Fibroblast of villous mesenchyme (primary cell): ENCODE measurements at places on chromosomes 11 and 22. TPM values are rescaled to one million over a fixed set of nuclear protein-coding genes. Genes with fewer than 3 reads are reported as not detected.

TENM4 gene
- 10.4 and 21.3 TPM in 2 replicates for total RNA-seq

SSRP1 gene
- total RNA-seq: 61.7 and 67.3 TPM in 2 replicates

TEAD1 gene
- 209 and 244 TPM in 2 replicates for total RNA-seq

TBX1 gene
- under 0.01 and 0.43 TPM in 2 replicates for total RNA-seq

RTCB gene
- 98.2 and 111 TPM in 2 replicates for total RNA-seq

MS4A6E gene
- not detected in 2 replicates for total RNA-seq

ALG8 gene
- 37.7 and 60.9 TPM in 2 replicates for total RNA-seq

CREBZF gene
- 41.5 and 49.9 TPM in 2 replicates for total RNA-seq

MYRF gene
- total RNA-seq: 2.6 and 9.7 TPM in 2 replicates

PATE2 gene
- 0.32 TPM in 1 of 2 replicates, not detected in the other for total RNA-seq

MMP8 gene
- under 0.01 TPM in 1 of 2 replicates, not detected in the other for total RNA-seq

BRD1 gene
- total RNA-seq: 29.3 and 29.8 TPM in 2 replicates

VPREB3 gene
- total RNA-seq: not detected in 2 replicates

CALCB gene
- total RNA-seq: not detected in 2 replicates

GRAP2 gene
- under 0.01 TPM in 2 replicates for total RNA-seq

MISFA gene
- total RNA-seq: under 0.01 and 0.32 TPM in 2 replicates

SOX10 gene
- total RNA-seq: not detected in 2 replicates

OR51E2 gene
- total RNA-seq: 0.43 and 1.9 TPM in 2 replicates

NCR3LG1 gene
- 14.7 and 16.8 TPM in 2 replicates for total RNA-seq

MMP27 gene
- 0.97 TPM in 1 of 2 replicates, not detected in the other for total RNA-seq

ANKK1 gene
- under 0.01 TPM in 1 of 2 replicates, not detected in the other for total RNA-seq

DGCR8 gene
- 30.7 and 34.1 TPM in 2 replicates for total RNA-seq

KRTAP5-8 gene
- total RNA-seq: not detected in 2 replicates

TBX10 gene
- not detected in 2 replicates for total RNA-seq

OR10AG1 gene
- total RNA-seq: under 0.01 TPM in 1 of 2 replicates, not detected in the other

CSF2RB gene
- total RNA-seq: 2.6 and 11.2 TPM in 2 replicates

CSRP3 gene
- not detected in 2 replicates for total RNA-seq

BIK gene
- 0.86 TPM in 1 of 2 replicates, not detected in the other for total RNA-seq

C11orf68 gene
- 25.8 and 31.5 TPM in 2 replicates for total RNA-seq
